ENCODE measurements at places on chromosomes 13 and 19. TPM values are rescaled to one million over a fixed set of nuclear protein-coding genes. Genes with fewer than 3 reads are reported as not detected.

Gene USHBP1
- 6.0 TPM for total RNA-seq

Gene A1BG
- total RNA-seq: 0.69 TPM

Gene FGF21
- not detected for total RNA-seq

Gene TMEM38A
- 8.0 TPM for total RNA-seq

Gene KLK12
- not detected for total RNA-seq

Gene MEIOSIN
- not detected for total RNA-seq

Gene KIR3DL1
- total RNA-seq: not detected

Gene VRK3
- total RNA-seq: 17.8 TPM

Gene CEACAM4
- total RNA-seq: not detected

Gene LILRB3
- total RNA-seq: 2.9 TPM

Gene SSC5D
- total RNA-seq: 24.4 TPM

Gene PNMA8A
- total RNA-seq: 14.3 TPM

Gene GPR108
- total RNA-seq: 23.2 TPM

Gene ZIK1
- total RNA-seq: 18.8 TPM

Gene TEX101
- not detected for total RNA-seq

Gene LRRC4B
- 12.8 TPM for total RNA-seq

Gene FKRP
- total RNA-seq: 10.6 TPM

Gene LGALS14
- not detected for total RNA-seq

Gene PLA2G4C
- total RNA-seq: 10.5 TPM

Gene ADGRE2
- total RNA-seq: 0.90 TPM

Gene OR10H1
- 0.05 TPM for total RNA-seq

Gene TEX26
- 0.16 TPM for total RNA-seq

Gene EIF3K
- total RNA-seq: 92.4 TPM

Gene SIGLECL1
- not detected for total RNA-seq

Gene CLASRP
- total RNA-seq: 11.2 TPM

Gene FLT3LG
- total RNA-seq: 3.4 TPM

Gene ZNF433
- 16.0 TPM for total RNA-seq

Gene ZNF304
- total RNA-seq: 17.9 TPM

Gene CEACAM16
- not detected for total RNA-seq

Gene ZNF541
- 0.16 TPM for total RNA-seq

Gene ANGPTL8
- total RNA-seq: not detected

Gene GRIK5
- 2.5 TPM for total RNA-seq

Gene FXYD3
- total RNA-seq: 62.3 TPM
